CD8-positive, alpha-beta memory T cell (primary cell): ENCODE measurements at places on chromosomes 3 and 15. TPM values are rescaled to one million over a fixed set of nuclear protein-coding genes. Genes with fewer than 3 reads are reported as not detected.

DNA sequence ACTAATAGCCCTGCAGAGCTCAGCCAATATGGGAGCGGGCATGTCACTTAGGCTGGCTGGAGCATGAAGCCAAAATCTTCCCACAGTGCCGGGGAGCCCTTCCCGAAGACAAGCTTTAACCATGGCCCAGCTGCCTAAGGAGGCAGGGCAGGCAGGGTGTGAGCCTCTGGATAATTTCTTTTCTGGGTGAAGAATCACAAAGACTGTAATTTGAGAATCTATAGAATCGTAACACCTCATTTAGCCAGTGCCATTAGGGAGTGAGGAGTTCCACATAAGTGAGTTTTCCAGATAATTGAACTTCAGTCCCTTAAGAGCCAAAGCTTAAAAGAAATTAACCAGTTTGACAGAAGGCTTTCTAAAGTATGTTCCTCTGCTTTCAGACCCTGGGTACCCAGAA is 40.2 kb upstream of the TLE3 start:
- DNase-seq, result no peak

DNA sequence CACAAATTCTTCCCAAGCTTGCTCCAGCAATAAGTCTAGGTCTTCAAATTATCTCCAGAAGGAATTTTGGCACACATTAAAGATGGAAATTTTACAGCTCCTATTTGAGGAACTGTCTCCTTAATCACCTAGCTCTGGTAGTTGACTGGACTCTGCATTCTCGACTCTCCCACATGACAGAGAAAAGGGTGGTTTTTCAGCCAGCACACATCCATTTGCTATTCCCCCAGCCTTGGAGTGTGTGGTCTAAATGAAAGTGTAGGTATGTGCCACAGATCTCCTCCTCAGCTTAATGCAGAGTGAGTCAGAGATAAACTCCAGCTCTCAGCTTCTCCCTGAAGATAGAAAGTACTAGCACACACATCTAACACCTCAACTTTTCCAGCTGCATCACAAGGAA is 62.2 kb upstream of the ALCAM start:
- no peak for DNase-seq

DNA sequence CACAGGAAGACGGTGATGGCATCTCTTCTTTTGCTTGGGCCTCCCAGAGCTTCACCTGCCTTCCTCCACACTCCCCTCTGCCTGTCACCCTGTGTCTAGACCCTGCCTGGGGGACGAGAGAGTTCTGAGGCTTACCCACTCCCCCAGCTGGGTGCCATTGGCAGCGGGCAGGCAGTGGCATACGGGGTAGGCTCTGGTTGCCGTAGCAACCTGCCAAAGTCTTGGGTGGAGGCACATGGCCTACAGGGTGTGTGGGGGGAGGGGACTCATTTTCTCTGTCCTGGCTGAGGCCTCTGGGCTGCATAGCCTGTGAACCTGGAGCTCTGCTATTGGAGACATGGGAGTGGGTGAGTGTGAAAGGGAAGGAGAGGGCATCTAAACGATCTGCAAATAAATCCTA is 4.4 kb downstream of the INSYN1 start:
- DNase-seq, result no peak

DNA sequence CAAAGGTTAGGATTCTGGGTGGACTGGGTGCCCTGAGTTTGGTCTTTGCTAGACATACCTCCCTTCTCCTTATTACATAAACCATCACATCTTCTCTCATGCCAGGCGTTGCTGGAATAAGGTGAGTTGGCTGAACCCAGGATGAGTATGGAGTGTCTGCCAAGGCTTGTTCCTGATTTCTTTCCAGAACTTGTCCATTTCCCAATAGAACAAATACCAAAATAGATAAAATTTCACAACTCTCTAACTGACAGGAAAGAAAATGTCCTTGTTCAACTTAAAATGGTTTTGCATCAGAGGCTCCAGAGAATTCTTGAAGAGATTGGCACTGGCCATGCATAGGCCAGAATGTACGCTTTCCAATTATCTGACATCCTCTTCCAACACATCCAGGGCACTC is 291.9 kb downstream of the IGSF11 start:
- no peak for DNase-seq

DNA sequence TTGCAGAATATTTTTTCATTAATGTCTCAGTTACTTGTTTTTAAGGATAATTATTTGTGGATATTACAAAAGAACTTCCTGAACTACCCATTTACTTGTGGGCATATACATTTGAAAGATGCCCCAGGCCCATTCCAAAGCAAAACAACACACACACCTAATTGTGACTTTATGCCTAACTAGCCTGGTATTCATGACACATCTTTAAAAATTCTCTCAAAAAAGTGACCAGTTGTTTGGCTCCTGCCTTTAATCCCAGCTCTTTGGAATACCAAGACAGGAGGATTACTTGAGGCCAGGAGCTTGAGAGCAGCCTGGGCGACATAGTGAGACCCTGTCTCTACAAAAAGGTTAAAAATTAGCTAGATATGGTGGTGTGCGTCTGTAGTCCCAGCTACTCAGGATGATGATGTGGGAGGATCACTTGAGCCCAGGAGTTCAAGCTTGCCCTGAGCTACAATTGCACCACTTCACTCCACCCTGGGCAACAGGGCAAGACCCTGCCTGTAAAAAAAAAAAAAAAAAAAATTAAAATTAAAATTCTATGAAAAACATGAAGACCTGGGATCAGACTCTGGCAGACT is 51.7 kb upstream of the SLC4A7 start:
- DNase-seq, result no peak

- DNase-seq, result no peak
These were observed 125.8 kb downstream of the ERC2 start for GRCh38 chr3:56342475-56342874.

GRCh38 chr3:128845119-128845777 is 34.2 kb upstream of the ACAD9 start:
- no peak for DNase-seq

DNA sequence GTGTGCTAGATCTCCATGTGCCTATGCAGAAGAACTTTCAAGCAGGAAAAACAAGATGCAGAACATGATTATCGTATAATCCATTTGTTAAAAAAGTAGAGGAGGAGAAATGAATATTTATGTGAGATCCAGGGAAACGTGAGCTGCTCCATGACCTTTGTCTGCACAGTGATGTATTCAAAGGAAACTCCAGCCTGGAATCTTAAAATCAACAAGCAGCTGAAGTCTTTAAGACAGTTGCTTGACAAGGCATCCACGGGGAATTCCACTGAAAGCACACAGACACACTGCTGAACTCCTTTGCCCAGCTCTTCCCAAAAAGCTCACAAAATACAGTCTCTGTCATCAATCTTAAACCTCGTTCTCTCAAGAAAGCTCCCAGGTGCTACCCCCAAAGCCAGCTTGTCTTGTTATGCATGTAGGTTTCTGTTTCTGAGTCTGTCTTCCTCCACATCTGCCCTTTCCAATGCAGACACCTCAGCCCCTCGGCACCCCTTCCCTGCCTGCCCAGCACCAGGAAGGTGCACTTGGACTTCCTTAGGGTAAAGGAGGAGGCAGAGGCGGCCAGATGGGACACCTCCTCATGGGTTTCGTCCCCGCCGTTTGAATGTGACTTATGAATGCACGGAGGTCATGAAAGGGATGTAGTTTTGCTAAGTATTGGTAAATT is 28.7 kb downstream of the LRRK1 start:
- DNase-seq, result no peak

DNA sequence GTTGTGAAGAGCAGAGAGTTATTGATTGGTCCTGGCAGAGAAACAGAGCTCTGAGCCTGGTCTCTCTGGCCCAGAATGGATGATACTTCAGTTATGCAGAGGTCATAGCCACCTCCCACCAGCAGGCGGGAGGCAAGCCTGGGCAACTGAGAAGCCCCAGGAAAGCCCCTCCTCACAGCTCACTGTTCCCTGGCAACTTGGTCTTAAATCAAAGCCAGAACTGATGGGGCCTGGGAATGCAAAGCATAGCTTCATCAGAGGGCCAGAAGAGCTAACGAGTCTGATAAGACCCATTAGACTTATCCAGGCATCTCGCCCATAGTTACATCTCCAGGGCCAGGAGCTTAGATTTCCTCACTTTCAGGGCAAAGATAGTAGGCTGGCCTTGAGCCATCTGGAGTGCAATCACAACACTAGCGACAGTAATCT is 5.5 kb upstream of the COLQ start:
- DNase-seq, result no peak

- no peak for DNase-seq
These were observed 18.2 kb downstream of the DNAJB8 start for GRCh38 chr3:128448491-128448890.

DNA sequence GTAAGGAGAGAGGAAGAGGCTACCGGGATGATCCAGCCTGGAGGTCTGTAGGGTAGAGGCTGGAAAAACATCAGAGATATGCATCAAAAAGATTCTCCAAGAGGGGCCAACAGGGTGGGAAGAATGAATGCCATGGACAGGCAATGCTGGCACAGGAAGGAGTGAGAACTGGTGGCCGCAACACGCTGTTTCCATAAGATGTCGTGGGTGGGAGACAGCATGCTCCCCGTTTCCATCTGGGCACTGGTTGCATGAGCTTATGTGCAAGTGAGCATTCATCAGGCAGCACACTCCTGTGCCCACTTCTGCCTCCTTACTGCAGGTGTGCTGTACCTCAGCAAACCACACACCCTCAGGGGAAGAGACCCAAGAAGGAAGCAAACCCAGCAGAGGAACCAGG is 59.4 kb downstream of the GABRB3 start:
- DNase-seq, result no peak

DNA sequence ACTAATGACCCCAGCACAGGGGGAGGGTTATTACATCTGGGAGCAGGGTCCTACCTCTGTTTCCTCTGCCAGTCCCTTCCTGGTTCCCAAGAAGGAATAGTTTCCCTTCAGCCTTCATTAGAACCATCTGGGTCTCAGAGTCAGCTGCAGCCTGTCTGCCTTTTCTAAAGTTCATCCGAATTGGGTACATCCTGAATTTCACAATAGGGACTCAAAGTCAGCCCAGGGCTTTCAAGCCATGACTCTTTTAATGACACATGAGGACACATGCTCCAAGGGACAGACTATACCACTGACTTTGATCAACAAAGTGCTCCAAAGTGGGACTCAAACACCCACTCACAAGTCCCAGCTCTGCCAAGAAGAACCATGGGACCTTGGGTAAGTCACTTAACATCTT is 12.7 kb upstream of the CRABP1 start:
- no peak for DNase-seq

GRCh38 chr3:86282106-86282787 is 708.7 kb downstream of the VGLL3 start:
- no peak for DNase-seq

DNA sequence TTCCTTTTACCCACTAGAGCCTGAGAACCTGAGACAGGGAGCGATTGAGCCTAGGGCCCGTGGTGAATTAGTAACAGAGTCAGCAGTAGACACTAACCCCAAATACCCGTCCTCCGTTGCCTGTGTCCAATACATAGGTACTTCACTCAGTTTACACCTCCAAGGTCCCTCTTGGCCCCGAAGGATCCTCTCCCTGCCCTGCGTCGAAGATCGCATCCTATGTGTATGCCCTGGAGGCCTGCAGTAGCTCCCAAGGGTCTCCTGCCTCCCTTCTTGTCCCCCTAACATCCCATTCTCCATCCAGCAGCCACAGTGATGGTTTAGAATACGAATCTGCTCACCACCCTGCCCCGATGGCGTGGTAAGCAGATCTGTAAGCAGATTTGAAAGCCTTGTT is 67.0 kb downstream of the ISG20 start:
- DNase-seq, result no peak

GRCh38 chr15:31302778-31303725 is 23.6 kb upstream of the KLF13 start:
- no peak for DNase-seq

DNA sequence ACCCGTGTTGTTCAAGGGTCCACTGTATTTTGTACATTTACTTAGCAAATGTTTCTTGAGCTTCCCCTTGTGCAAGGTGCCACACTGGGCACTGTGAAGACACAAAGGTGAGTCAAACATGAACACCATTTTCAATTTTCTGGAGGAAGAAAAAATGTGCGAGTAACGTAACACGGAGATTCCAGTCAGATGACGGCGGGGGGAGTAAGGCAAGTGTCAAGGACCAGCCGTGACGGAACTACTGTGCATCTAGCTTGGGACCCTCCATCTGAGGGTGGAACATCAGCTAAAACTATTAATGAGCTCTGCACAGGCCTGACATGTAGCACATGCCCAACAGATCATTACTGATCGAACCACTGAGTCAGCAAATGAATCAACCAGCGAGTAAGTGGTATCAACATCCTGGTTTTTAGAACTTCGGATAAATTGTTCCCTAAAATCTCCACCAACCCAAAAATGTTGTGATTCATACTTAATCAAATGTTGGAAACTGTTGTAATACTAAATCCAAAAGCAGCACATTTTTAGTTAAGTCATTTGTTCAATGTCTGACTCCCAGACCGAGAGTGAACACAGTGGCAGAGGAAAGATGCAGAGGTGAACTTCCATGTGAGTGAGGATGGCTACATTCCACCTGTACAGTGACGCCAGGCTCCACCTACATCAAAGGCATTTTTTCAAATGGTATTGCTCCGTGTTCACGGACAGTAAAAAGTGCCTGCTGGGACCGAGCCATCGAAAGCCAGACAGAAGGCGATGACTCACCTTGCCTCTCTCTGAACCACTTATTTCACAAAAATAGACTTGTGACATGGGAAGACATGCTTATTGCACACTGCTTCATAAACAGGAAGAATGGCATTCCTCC is 172.2 kb downstream of the ATP10A start:
- DNase-seq, result no peak

GRCh38 chr15:73264881-73265280 is 103.9 kb downstream of the HCN4 start:
- DNase-seq, result no peak

GRCh38 chr3:139794469-139795265 is 116.9 kb upstream of the NMNAT3 start:
- DNase-seq, result no peak

DNA sequence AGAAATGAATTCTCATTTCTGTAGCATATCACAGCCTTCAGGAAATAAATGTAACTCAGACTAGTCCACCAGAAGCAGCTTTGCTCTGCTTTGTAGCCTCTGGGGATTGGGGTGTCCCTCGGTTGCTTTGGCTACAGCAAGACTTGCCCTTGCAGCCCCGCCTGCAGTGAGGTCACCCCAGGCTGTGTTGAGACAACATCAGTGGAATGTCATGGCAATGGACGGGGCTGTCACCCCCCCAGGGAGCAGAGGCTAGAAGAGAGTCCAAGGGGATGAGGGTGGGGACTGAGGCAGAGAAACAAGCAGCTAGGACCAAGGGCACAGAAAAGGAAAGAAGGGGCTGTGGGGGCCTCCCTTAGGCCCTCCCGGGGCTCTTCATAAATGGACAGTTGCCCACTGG is 854 bp downstream of the CLEC3B start:
- no peak for DNase-seq

- DNase-seq, result no peak
These were observed 123.7 kb upstream of the CLSTN2 start for GRCh38 chr3:139811331-139811730.

GANC gene
- total RNA-seq, result 19.0 TPM

RASGRP1 gene
- total RNA-seq, result 64.7 TPM

AMOTL2 gene
- total RNA-seq, result not detected

FMN1 gene
- 0.24 TPM for total RNA-seq

ACVR2B gene
- total RNA-seq, result 5.5 TPM

RHCG gene
- not detected for total RNA-seq

RUVBL1 gene
- 116 TPM for total RNA-seq

SERPINI1 gene
- 1.7 TPM for total RNA-seq
